Activated naive CD4-positive, alpha-beta T cell treated with anti-CD3 and anti-CD28 coated beads, Interleukin-2, amount 50 U/mL, for 72 hours (primary cell): ENCODE measurements at places on chromosomes 16 and 17. TPM values are rescaled to one million over a fixed set of nuclear protein-coding genes. Genes with fewer than 3 reads are reported as not detected.

Gene HOXB8
- total RNA-seq, result not detected

Gene HLF
- 1.8 TPM for total RNA-seq

Gene KRTAP4-9
- total RNA-seq, result not detected

Gene NEUROD2
- total RNA-seq, result not detected

Gene NLRC5
- total RNA-seq, result 254 TPM

Gene NPIPA7
- 3.9 TPM for total RNA-seq

Gene HS3ST3B1
- total RNA-seq, result 6.5 TPM

Gene CD300LB
- total RNA-seq, result not detected

Gene HBA1
- total RNA-seq, result not detected

Gene TP53TG3F
- not detected for total RNA-seq

Gene LGALS9C
- total RNA-seq, result not detected

Gene GALK1
- total RNA-seq, result 54.7 TPM

Gene LPO
- total RNA-seq, result 0.19 TPM

Gene CFAP97D1
- not detected for total RNA-seq
